Mucosa of gallbladder (tissue), 1 donor: ENCODE measurements at places on chromosomes 7 and 10.
A peak's percentile ranks its signal among the peaks of the same experiment; 100 is the strongest.

- DNase-seq, result no peak
These were observed 185.4 kb downstream of the CYP26A1 start for GRCh38 chr10:93259126-93259525.

GRCh38 chr10:78181381-78182055 is 147.9 kb downstream of the RPS24 start:
- no peak for DNase-seq

GRCh38 chr7:89001306-89001705 is 205.8 kb upstream of the TEX47 start:
- DNase-seq, result no peak

DNA sequence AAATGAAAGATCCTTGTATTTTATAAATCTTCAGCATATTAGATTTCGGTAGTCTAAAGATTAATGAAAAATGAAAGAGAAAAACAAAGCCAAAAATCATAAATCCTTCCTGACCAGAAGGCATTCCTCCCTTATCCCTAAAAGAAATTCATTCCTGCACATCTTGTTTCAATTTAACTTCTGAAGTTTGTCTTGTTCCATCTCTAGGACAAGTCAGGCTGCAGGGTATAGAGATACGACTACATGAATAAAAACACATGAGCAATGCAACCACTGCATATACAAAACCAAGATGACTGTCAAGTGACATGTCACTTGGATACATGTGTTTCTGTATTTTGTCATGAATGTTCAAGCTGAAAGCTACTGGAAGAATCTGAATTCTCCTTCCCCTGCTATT is 214.9 kb downstream of the JAZF1 start:
- DNase-seq, result no peak

- no peak for DNase-seq
These were observed 122.5 kb upstream of the ANKRD1 start for GRCh38 chr10:91043173-91043910.

DNA sequence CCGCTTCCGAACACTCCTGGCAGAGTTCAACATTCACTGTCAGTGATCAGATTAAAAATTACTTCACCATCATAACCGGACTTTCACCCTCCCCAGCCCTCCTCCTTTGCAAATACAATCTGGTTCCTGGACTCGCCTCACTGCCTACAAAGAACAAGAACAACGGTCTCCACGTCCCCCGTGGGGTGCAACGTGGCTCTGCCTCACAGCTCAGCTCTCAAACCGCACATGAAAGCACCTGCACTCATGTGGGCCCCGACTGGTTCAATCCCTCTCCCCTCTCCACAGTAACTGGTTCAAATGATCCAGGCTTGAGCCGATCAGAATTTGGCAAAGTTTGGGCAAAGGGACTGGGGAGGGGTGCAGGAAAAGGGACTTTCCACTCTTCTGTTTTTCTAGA is 21.0 kb downstream of the ASB13 start:
- DNase-seq, result peak; percentile 71

DNA sequence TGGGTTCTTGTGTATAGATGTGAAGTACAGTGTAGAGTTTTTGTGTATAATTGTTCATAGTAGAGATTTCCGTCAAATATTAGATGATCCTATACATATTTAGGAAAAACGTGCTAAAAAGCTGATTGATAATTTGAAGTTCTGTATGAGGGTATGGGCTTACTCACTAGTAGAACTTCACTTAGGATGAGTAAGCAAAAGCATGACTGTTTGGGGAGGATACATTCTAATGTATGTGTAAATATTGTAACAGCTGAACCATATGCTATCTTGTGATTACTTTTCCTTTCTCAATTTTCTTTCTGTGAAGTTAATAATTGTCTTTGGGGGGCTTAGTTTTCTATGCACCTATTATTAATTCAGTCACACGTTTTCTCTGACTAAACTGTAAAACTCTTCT is 53.2 kb upstream of the PDK4 start:
- no peak for DNase-seq

DNA sequence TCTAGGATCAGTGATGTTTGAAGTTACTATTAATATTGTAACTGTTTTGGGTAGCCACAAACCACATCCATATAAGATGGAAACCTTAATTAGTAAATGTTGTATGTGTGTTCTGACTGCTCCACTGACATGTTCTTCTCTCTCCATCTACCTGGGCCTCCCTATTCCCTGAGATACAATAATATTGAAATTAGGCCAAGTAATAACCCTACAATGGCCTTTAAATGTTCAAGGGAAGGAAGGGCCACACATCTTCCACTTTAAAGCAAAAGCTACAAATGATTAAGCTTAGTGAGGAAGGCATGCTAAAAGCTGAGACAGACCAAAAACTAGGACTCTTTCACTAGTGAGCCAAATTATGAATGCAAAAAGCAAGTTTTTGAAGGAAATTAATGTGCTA is 176.4 kb upstream of the ANK3 start:
- DNase-seq, result no peak

DNA sequence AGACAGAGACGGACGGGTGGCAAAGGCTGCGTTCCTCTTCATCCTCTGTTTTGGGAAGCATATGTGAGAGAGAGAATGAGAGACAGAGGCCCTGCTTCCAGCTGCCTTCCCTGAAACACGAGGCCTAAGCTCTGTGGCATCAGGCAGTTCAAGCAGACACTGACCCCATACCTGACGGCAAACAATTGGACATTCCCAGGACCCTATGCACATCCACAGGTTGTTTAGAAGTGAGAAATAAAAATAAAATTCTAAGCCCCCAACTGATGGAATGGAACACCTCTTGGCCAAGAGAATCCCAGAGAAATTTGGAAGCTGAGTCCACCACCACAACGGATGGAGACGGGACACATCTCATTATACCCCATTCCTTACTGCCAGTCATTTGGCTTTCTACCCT is 105.3 kb downstream of the CPXM2 start:
- DNase-seq, result no peak

DNA sequence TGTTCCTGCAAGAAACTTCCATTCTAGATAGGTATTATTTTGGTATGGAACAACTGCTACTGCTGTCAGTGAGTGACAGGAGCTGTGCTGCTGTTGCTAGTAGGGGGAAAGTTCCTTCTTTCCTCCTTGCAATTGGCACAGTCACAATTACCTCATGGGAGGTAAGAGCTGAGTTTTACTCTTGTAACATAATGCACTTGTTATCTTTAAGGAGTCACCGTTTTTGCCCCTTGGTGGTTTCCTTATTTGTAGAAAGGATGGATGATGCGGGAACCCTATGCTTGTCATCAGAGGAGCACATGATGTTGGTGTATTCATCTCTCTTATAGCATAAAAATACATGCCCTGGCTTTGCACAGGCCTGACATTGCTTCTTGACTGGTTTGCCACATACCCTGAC is 234.7 kb upstream of the NPY start:
- no peak for DNase-seq

DNA sequence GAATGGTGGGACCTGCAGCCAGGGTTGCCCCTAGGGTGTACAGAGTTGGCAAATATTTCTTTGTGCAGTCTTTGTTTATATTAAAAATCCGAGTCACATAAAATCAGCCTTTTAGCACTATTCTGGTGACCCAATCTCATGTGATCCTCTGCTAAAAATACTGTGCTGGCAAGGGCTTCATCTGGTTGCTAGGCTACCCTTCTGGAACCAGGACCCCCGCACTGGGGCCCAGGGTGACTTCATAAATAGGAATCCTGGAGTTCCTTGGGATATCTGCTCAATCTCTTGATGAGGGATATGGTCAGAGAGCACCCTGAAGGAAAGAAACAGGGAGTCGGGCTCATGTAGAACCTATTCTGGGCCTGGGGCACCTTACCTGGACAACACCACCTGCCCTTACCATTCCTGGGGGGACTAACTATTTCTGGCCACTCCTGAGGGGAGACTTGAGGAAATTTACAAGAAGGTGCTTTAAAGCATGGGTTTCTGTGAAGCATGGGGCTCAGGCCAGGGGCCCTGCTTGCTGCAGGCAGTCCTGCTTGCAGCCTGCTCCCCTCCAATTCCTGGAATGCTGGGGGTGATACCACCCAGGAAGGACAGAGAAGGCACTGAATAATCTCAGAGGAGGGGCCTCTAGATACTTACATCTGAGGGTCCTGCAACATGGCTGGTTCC is 44.7 kb downstream of the SH2D4B start:
- DNase-seq, result no peak

- DNase-seq, result no peak
These were observed 4.7 kb upstream of the CUBN start for GRCh38 chr10:17134282-17134681.

GRCh38 chr7:31958226-31958625 is 112.0 kb downstream of the PDE1C start:
- DNase-seq, result no peak

DNA sequence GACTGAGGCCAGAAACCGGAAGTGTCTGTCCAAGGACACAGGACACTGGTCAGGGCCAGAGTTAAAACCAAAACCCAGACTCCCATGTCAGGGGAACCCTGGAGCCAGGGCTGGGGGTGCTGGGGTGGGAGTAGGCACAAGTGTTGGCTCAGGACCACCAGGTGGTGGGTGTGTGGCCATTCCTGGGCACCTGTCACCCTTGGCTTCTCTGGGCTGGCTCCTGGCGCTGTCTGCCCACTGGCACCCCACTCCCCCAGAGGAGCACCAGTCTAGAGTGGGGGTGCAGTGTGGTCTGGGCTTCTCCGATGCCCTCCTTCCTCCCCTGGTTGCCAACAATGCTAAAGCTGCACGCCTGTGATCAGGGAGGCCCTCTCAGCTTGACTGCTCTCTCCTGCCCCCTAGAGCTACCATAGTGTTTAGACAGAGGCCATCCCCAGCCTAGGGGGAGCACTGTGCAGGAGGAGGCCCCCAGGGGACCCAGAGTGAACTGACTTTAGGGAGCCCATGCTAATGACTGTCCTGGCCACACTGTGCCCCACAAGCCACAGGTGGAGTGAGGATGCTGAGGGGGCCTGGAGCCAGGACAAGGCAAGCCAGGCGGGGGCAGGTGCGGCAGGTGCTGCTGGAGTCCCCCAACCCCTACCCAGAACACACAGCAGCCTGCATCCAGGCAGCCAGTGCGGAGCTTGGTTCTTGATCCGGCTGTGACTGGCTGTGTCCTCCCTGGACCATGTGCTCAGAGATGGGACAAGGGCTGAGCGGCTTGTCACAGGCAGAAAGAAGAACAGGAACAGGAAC is 11.0 kb downstream of the RASGEF1A start:
- no peak for DNase-seq

GRCh38 chr10:47457826-47458225 is 26.1 kb downstream of the ANXA8 start:
- DNase-seq, result no peak

DNA sequence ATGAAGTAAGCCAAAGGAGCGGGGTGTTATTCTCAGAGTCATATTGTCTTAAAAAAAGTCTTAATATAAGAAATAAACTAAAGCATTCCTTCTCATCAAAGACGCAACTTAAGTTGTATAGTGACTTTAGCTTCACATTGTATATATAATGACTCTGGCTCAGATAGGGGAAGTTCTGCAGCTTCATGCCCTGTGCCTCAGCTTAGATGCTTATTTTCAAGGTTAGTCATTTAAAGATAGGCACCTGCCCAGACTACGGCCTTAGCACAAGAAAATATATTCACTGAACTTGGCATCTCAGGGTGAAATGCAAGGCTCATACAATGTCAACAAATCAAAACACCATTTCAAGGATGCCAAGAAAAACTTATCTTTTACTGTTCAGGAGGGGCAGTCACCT is 52.8 kb upstream of the DNAJB12 start:
- DNase-seq, result no peak

GRCh38 chr10:12418725-12419261 is 69.4 kb downstream of the CAMK1D start:
- no peak for DNase-seq

DNA sequence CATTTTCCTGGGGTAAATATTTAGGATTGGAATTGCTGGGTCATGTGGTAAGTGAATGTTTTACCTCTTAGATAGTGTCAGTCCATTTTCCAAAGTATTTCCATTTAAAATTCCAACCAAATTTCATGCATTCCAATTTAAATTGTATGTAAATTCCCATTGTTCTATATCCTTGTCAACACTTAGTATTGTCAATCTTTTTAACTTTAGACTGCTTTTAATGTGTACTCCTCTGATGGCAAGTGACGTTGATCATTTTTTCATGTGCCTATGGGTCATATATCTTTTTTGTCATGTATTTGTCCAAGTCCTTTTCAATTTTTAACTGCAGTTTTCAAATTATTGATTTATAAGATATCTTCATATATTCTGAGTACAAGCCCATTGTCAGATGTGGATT is 80.8 kb upstream of the FAM20C start:
- DNase-seq, result no peak

DNA sequence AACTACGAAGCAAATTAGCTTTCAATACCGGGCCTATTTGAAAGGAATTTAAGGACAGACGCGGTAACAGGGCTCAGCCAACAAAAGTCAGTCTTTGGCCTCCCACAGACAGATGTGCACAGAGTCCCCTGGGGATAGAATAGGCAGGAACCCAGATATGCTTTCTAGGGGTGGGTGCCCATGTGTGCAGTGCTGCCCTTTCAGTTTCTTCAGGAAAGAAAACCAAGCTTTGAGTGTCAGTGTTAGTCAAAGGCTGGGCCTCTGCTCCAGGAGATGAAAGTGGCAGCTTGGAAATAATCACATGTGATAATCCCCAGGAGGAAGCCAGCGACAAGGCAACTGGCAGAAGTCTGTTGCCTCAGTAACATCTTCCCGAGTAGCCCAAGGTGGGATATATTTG is 43.8 kb upstream of the CSTF2T start:
- no peak for DNase-seq

DNA sequence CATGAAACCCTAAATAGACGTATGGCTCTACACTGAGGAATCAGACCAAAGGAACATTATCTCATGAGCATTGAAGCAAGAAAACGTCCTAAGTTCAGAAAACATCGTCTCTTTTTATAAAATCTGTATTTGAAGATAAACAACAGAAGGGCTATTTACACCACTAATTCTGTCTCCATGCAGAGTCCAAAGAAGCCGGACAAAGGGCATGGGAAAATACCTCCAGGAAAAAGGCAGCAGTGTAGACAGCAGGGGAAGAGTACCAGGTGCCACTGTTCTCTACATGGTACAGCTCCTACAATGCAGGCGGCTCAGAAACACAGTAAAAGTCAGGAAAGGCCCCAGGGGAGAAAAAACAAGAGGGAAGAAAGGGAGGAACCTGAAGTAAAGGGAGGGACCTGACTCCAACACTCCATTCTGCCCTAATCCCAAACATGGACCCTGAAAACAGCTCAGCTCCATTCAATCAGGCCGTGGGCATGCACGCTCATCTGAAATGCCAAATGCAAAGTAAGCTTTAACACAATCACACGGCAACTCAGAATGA is 17.5 kb downstream of the FAM171A1 start:
- no peak for DNase-seq
